ENCODE measurements at places on chromosomes 5 and 9. TPM values are rescaled to one million over a fixed set of nuclear protein-coding genes. Genes with fewer than 3 reads are reported as not detected.

The GMCL2 gene
- not detected for total RNA-seq

The AK3 gene
- 42.7 TPM for total RNA-seq

- DNase-seq, result no peak
Measured at GRCh38 chr5:173056783-173057061, 570 bp downstream of the CREBRF start.

The ALDH7A1 gene
- 148 TPM for total RNA-seq

The TXNDC8 gene
- not detected for total RNA-seq

DNA sequence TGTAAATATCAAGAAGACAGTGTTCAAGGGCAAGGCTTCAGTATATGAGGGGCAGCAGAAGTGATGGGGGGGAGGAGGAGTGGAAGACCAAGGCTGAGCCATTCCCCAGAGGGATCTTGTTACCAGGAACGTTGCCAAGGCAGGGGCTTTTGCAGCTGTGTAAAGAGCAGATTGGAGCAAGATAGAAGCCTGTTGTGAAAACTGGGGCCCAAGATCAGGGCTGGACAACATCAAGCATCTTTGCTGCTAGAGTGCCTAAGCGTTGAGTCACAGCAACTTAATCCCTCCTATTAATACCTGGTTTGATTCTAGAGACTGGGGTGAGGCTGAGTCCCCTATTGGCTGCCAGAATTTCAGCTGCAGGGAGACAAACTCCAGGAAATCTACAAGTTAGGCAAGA is 18.4 kb upstream of the ERCC6L2 start:
- DNase-seq, result no peak

- DNase-seq, result no peak
Measured at GRCh38 chr5:62649476-62650113, 71.0 kb downstream of the LRRC70 start.

GRCh38 chr9:107175041-107175440 is 108.0 kb upstream of the RAD23B start:
- DNase-seq, result no peak

DNA sequence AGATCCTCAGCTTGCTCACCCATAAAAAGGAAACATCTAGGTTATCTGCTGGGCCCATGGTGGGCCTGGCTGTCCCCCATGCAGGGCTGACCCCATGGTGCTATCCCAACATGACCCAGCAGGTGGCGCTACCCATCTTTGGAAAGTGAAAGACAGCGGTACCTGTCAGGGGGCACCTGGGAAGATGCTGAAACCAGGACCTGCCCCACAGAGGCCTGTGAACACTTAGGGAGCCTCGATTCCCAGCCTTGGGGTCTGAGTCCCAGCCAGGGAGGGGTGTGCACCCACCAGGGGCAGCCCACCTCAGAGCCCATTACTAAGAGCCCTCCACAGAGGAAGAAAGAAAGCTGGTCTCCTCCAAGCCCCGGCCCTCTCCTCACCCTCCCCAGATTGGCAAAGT is 46.6 kb upstream of the IPPK start:
- DNase-seq, result peak; percentile 83

DNA sequence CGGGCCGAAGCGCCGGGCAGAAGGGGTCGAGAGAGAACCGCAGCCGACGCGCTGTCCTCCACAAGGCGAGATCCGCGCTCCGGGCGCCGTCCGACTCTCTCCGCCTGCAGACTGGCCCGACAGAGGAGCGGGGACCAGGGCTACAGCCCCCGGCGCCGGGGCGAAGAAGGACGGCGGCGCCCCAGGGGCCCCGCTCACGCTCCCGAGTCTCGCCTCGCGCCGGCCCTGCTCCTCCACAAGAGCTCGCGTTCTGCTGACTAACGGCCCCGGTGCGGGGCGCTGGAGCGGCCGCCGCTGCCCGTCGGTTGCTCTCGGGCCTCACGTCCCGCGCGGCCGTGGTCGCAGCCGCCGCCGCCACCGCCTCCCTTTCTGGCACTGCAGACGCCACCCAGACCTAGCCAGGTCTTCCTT is 338 bp downstream of the ABHD17B start:
- DNase-seq, result no peak

DNA sequence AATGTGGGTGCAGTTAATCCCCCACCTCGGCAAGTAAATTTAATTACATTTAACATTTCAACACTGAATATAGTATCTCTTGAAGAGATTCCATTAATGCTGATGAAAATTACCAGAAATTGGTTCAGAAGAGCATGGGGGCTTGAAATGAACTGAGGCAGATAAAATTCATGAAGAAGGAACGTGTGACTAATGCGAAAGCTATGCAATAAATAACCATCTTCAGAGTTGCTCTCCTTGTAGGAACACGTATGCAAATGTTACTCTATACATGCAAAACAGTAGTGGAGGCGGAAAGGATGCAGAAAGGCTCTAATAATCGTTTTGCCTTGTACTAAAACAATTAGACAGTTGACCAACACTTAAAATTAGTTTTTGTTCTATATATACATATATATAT is 320.2 kb downstream of the CTNND2 start:
- DNase-seq, result no peak

DNA sequence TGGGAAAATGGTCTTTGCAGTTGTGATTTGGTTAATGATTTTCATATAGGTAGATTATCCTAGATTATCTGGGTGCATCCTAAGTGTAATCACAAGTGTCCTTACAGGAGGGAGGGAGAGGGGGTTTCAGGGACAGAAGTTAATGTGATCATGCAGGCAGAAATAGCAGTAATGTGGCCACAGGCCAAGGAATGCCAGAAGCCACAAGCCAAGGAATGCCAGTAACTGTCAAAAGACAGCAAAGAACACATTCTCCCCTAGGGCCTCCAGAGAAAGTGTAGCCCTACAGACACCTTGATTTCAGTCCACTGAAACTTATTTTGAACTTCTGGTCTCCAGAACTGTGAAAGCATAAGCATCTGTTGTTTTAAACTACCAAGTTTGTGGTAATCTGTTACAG is 2074.5 kb downstream of the MAT2B start:
- no peak for DNase-seq

The ZFP62 gene
- total RNA-seq, result 16.2 TPM

- DNase-seq, result peak; percentile 29
Measured at GRCh38 chr9:5575000-5575399, 53.9 kb upstream of the RIC1 start.

The MRPS2 gene
- 81.0 TPM for total RNA-seq

- DNase-seq, result no peak
Measured at GRCh38 chr5:19767987-19768386, 220.0 kb downstream of the CDH18 start.

The CDX1 gene
- total RNA-seq, result 0.22 TPM

The GABRA6 gene
- not detected for total RNA-seq

DNA sequence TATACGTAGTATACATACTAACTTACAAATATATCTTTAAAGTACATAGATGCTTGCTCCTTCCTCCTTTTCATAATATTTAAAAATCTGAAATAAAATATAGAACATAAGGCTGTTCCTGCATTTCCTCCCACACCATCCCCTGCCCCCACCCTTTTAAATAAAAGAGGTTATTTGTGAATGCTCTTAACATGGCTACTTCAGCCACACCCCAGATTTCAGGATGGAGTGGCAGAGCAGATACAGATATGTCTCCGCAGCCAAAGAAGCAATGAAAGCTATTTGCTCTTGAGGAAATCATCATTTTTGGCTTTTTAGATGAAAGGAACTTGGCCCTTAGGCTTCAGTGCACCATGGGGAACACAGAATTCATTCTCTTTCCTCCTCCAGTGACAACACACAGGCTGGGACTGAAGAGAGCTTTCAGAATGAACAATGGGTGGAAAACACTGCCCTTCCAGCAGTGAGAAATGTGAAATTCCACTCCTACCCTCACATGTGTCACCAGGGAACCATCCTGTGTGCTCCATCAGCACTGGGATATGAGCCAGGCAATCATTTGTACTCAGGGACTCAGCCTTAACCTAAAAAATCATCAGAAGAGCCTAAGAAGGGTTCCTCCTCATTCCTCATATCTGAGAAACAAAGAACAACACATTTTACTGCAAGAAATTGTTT is 134.3 kb downstream of the PPP2R2B start:
- no peak for DNase-seq

The IFNK gene
- not detected for total RNA-seq

DNA sequence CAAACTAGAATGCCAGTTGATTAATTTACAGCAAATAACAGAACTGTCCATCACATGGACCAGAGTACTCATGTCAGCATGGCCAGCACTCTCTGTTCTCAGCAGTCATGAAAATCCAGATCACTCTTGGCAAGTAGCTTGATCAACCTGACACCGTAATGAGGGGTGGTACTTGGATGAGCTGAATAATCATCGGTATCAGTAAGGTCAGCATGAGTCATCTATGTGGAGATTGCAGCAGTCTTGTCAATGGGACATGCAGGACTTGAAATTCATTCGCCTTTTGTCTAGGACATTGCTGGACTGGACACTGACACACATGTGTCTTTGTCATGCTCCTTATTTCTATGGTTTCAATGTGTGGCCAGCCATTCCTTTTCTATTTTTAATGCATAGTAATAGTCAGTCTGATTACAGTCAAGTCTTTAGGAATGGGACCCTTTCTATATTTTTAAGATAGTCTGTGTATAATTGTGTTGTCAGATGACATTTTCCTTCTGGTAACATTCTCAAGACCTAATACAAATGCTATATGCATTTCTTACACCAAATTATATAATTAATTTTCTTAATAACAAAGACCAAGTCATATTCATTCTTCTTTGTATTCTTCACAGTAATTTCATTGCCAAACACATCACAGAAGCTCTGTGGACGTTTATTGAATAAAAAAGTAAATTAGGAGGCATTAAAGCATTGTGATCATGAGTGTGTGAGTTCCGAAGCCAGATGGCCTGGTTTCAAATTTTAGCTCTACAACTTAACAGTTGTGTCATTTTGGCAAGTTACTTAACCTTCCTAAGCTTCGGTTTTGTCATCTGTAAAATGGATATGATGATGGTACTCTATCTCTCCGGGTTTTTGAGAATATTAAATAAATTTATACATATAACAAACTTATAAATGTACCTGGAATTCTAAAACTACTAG is 57.4 kb downstream of the ADAMTSL1 start:
- DNase-seq, result no peak

- DNase-seq, result no peak
Measured at GRCh38 chr9:96020792-96021550, 145.5 kb downstream of the ERCC6L2 start.

The KIF27 gene
- total RNA-seq, result 2.9 TPM

DNA sequence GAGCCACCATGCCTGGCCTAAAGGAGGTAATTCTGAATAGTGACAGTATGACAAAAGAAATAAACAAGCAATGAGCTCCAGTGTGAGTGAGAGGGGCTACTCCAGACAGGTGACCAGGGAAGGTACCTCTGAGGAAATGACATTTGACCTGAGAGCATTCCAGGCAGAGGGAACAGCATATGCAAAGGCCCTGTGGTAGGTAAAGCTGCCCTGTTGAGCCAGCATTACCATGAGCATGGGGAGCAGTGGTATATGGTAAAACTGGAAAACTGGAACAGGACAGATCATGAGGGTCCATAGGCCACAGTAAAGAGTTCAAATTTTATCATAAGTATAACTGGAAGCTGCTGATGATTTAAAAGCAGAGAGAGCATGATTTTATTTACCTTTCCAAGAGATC is 6.0 kb upstream of the SFXN1 start:
- DNase-seq, result no peak

The BAAT gene
- total RNA-seq, result 0.15 TPM

DNA sequence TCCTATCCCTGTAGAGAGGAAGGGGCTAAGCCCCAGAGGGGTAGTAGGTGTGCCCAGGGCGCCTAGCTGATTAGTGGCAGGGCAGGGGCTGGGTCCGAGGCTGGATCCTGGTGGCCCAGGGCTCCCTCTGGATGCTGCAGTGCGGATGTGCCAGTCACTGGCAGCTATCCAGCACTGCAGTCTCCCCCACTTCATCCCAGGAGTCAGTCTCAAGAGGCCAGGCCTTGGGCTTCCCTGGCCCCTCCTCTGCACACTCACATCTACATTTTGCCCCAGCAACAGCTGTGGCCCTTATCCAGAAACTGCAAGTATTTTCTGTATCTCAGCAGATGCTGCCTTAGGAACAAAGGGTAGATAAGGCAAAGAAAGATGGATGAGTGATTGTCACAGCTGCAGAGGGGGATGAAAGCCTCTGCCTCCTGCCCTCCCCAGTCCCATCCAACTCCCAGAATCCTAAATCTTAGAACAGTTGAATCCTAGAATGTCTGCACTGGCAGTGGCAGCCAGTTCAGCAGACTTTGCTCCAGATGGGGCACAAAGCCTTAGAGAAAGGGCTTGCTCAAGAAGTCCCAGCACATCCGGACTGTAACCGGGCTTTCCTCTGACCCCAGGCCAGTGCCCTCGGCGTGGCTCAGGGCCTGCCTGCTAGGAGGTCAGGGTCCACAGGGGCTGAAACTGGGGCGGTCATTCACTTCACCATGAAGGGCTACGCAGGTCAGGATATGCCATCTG is 1.6 kb downstream of the ANXA6 start:
- no peak for DNase-seq

The SCAI gene
- total RNA-seq, result 15.5 TPM

GRCh38 chr9:134251296-134252069 is 74.8 kb upstream of the RXRA start:
- DNase-seq, result no peak

The ZNF618 gene
- total RNA-seq, result 13.6 TPM

The PTGS1 gene
- total RNA-seq, result 1.0 TPM

- DNase-seq, result no peak
Measured at GRCh38 chr5:32760091-32760509, 49.0 kb downstream of the NPR3 start.

The SLC46A2 gene
- not detected for total RNA-seq

- peak; percentile 76 for DNase-seq
Measured at GRCh38 chr9:77648234-77649108, at the start of gene GNA14. GNA14 (minus strand) TSS chr9:77648322; CDS start chr9:77647793, 529 bp downstream.

- peak; percentile 92 for DNase-seq
Measured at GRCh38 chr9:137067860-137068538, 2.4 kb downstream of the SAPCD2 start.

DNA sequence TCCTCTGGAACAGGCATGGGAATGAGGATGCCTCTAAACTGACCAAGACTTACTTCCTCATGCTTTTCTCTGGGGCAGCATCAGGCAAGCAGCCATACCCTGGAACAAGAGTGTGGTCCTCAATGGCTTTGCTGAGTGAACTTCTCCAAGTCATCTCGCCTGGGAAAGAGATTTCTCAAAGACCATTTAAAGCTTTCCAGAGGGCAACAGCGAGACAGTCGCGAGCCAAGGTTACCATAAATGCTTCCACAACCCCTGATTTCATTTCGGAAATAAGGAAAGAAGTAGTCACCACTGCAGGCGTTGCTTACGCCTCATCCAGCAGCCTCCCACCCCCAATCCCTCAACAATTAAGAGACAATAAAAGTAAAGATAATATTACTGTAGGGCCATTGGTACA is 1.1 kb upstream of the SNCAIP start:
- DNase-seq, result peak; percentile 34

The BTNL8 gene
- 0.26 TPM for total RNA-seq

Data from H9 (cell line).